ENCODE measurements at places on chromosomes 1 and 21. TPM values are rescaled to one million over a fixed set of nuclear protein-coding genes. Genes with fewer than 3 reads are reported as not detected.

GRCh38 chr1:61741711-61742619, at the start of gene PATJ:
TSS of gene PATJ (plus strand) at chr1:61742480. CDS start at chr1:61762893, 20,413 bp downstream.
- no peak for DNase-seq

Gene SLC19A2
- total RNA-seq: 2.3 TPM

- DNase-seq: no peak
Observed at GRCh38 chr1:162912061-162912667, 51.2 kb upstream of the CCDC190 start.

DNA sequence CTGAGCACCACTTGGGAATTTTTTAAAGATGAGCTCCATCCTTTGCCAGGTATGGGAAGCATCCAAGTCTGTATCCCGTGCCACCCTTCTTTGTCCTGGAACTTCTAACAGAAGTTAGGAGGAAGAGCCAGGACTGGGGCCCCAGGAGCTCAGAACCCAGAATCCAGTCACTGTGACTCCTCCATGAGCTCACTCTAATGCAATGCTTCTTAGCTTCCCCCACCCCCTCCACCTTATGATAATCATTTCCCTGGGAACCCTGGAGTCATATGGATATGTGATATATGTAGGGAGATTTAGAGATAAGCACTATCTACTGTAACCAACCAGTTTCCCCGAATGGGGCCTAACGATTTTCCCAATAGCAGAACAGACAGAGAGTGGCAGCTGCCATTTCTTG, 758 bp upstream of the SPRR5 start:
- DNase-seq: no peak

Gene KLHDC7A
- not detected for total RNA-seq

All from GM12878 (cell line).